ENCODE measurements at places on chromosomes 11 and 22. TPM values are rescaled to one million over a fixed set of nuclear protein-coding genes. Genes with fewer than 3 reads are reported as not detected.

ART1 gene
- total RNA-seq = not detected

C22orf31 gene
- not detected for total RNA-seq

MLC1 gene
- not detected for total RNA-seq

ZDHHC8 gene
- total RNA-seq = 9.0 TPM

DMC1 gene
- 1.8 TPM for total RNA-seq

APLNR gene
- total RNA-seq = 19.6 TPM

FXYD6 gene
- total RNA-seq = 1.1 TPM

MYO18B gene
- not detected for total RNA-seq

LGR4 gene
- 1.9 TPM for total RNA-seq
